ENCODE measurements at places on chromosomes 11 and 22.

- DNase-seq, result no peak
Observed at GRCh38 chr11:72494109-72494429, 59.7 kb upstream of the CLPB start.

- DNase-seq, result peak; percentile 72
Observed at GRCh38 chr11:66080055-66080817, 10.2 kb downstream of the PACS1 start.

GRCh38 chr11:118434553-118435289, 1.6 kb upstream of the KMT2A start:
- DNase-seq, result peak; percentile 37

DNA sequence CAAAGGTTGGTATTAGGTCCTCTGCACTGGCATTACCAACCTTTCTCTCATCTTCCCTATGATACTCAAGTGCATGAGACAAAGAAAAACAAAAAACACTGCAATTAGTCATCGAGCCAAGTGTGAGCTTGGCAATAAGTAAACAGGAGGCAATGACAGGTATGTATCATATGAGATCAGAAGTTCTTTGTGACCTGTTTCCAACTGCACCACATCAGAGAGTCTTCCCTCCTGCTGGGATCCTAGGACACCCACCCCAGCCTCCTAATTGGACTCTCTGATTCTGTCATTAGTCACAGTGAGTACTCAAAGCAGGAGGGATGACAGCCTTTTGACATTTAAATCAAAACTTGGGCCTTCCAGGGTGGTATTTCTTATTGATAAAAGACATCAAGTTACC, 7.8 kb upstream of the JAML start:
- DNase-seq, result no peak

DNA sequence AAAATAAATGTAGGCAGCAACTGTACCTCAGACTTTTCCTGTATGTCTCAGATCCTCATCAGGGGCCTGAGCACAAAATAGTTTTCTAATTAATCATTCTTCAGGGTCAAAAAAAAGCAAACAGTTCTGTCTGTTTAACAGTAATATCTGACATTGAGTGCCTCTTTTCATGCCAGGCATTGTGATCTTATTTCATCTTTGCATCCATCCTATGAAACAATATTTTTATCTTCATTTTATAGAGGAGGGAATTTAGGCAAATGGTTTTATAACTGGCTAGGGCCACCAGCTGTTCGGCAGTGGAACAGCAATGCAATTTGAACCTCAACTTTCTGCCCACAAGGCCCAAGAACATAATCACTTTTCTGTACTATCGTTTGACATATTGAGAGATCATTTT, 145.6 kb downstream of the WNT7B start:
- DNase-seq, result no peak

DNA sequence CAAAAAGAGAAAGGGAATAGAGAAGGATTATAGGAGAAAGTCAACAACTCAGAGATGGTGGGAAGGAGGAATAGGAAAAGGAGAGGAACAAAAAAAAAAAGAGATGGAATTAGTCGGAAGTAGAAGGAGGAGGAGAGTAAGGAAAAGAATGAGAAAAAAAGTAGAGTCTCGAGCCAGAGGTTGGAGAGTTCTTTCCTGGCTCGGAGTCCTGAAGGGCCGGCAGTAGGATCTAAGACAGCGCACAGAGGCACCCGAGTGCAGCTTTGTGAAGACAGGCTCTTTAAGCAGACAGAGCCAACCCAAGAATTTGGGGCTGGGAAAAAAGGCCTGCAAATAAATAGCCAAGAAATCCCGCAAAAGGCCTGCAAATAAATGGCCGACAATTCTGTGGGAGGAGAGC, 170.4 kb upstream of the CCDC90B start:
- DNase-seq, result no peak

All from CD4-positive, alpha-beta T cell treated with Interferon alpha-2 for 1 hour (primary cell).